Kidney (tissue), 22 donors: ENCODE measurements at places on chromosomes 12 and 14. TPM values are rescaled to one million over a fixed set of nuclear protein-coding genes. Genes with fewer than 3 reads are reported as not detected.

GRCh38 chr14:54193871-54194270, 202.9 kb upstream of the CDKN3 start:
- DNase-seq = no peak

Gene STX2
- 20.4 TPM for total RNA-seq

DNA sequence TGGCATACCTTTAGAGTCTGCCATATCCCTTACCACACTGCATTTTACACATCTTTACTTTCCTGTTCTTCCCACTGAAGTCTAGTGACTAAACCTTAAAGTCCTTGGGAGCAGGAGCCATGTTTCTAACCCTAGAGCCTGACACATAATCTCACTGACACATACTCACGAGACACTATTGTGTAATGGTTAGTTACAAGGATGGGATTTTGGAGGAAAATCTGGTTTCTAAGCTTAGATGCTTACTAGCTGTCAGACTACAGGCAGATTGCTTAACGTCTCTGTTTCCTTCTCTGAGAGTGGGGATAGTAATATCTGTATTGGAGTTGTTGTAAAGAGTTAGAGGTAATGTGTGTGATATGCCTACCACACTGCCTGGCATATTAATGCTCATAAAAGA, 6.2 kb upstream of the DYRK4 start:
- DNase-seq = no peak

DNA sequence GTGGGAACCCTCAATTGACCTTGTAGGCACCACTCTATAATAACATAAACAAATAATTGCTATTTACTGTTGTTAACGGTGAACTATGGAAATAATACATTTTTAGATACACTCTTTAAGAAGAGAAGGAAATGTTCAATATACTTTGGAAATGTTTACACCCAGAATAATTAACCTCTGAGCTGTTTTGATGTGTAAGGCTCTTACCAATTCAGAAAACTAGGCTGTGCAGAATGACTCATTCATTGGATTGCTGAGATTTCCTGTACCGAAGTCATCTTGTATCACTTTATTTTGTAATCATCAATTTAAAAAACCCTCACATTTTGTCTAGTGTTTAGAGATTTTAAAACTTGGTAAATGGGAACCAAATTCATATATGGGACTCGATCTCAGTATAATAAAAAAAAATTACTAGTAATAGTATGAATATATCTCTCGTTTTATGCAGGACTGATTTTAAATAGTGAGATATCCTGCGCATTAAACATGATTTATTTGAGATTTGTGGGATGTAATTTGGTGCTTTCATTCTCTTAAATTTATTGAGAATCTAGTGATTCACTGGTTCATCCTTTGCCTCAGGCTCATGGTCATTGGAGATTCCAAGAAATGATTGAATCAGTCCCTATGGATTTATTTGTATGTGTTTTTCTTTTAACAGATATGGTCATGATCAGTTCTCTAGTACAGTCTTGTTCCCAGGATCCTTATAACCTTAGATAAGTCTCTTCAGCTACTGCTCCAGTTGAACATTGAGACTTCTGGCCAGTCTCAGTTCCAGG, 3.9 kb downstream of the SAMD4A start:
- DNase-seq = no peak

Gene GPR65
- 3.8 TPM for total RNA-seq

- peak; percentile 64 for DNase-seq
Observed at GRCh38 chr14:88559852-88560251, 3.0 kb upstream of the ZC3H14 start.

- DNase-seq = peak; percentile 79
Observed at GRCh38 chr12:104276273-104277131, 27.0 kb upstream of the EID3 start.

DNA sequence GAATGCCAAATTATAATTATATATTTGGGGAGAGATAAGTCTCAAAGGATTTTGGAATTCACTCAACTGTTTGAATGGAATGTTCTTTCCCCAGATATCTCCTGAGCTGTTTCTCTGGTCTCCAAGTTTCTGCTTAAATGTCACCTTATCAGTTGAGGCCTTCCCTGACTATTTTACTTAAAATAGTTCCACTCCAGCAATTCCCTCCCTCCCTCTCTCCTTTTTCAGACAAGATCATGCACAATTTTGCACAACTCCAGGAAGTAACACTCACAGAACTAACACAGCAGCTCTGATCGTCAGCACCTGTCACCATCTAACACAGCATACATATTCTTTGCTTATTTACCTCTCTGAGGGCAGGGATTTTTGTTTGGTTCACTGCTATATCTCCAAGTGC, 12.5 kb downstream of the BTG1 start:
- DNase-seq = no peak

- DNase-seq = peak; percentile 72
Observed at GRCh38 chr14:76203086-76204001, 51.6 kb downstream of the GPATCH2L start.

Gene AMIGO2
- 8.7 TPM for total RNA-seq

- peak; percentile 50 for DNase-seq
Observed at GRCh38 chr14:105411017-105411941, 8.3 kb upstream of the MTA1 start.

- no peak for DNase-seq
Observed at GRCh38 chr12:64749461-64750200, 9.6 kb downstream of the GNS start.

GRCh38 chr14:98498019-98498885, 773.7 kb downstream of the BCL11B start:
- no peak for DNase-seq

DNA sequence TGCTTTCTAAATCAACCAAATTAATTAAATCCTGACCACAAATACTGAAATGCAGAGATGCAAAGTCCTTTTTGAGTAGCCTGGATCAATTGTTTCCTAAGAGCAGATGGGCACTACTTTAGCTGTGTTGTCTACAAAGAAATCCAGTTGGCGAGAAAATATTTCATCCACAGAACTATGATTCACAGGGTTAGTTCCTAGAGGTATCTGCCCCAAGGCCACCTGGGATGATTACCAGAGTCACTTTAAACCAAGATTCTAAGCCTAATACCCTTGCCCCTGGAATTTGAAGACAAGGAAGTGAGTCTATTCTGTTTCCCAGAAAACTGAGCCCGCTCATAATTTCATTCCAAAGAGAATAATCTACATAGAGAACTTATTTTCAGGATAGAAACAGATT, 198.4 kb downstream of the PPM1H start:
- DNase-seq = no peak

Gene PRPH
- 2.7 TPM for total RNA-seq

Gene TAS2R30
- total RNA-seq = 4.0 TPM

Gene GYS2
- total RNA-seq = not detected

Gene PPFIA2
- total RNA-seq = 9.4 TPM

- no peak for DNase-seq
Observed at GRCh38 chr12:101685092-101685491, 12.3 kb upstream of the CHPT1 start.
